ENCODE measurements at places on chromosomes 1 and 21.

GRCh38 chr1:226002667-226003501 lies 3.7 kb upstream of the SDE2 start:
- peak; percentile 46 for DNase-seq

GRCh38 chr1:207497941-207498340 lies 2.0 kb downstream of the CR1 start:
- no peak for DNase-seq

GRCh38 chr1:161869291-161869690 lies 103.2 kb downstream of the ATF6 start:
- DNase-seq = no peak

DNA sequence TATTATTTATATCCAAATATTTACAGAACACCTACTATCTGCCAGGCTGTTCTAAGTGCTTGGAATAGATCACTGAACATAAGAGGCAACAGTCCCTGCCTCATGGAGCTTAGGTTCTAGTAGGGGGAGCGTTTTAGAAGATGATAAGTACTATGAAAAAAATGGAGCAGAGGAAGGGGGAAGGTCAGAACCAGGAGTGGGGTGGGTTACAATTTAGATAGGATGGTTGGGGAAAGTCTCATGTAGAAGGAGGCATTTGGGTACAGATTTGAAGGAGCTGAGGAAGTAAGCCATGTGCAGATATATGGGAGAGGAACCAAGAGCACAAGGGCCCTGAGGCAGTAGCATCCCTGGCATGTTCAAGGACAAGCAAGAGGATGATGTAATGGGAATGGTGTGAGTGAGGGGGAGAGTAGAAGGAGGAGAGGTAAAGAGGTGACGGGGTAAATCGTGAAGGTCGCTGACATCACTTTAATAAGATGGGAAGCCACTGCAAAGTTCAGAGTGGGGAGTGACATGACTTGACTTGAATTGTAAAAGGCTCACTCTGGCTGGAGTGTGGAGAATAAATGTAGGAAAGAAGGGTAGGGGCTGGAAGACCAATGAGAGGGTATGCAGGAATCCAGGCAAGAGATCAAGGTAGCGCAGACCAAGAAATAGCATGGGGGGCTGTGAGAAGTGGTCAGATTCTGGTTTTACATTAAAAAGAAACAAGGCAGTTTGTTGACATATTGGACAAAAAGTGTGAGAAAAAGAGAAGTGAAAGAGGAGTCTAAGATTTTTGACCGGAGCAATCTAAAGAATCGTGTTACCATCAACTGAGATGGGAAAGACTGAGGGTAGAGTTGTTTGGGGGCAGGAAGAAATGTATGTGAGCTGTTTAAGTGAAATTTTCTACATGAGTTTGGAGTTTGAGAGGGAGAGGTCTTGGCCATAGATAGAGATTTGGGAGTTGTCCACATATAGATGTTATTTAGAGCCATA lies 92.6 kb downstream of the LPAR3 start:
- no peak for DNase-seq

- peak; percentile 57 for DNase-seq
Measured at GRCh38 chr21:45128613-45129188, 54.3 kb downstream of the ADARB1 start.

- peak; percentile 60 for DNase-seq
Measured at GRCh38 chr1:55217226-55217986, 2.2 kb upstream of the USP24 start.

DNA sequence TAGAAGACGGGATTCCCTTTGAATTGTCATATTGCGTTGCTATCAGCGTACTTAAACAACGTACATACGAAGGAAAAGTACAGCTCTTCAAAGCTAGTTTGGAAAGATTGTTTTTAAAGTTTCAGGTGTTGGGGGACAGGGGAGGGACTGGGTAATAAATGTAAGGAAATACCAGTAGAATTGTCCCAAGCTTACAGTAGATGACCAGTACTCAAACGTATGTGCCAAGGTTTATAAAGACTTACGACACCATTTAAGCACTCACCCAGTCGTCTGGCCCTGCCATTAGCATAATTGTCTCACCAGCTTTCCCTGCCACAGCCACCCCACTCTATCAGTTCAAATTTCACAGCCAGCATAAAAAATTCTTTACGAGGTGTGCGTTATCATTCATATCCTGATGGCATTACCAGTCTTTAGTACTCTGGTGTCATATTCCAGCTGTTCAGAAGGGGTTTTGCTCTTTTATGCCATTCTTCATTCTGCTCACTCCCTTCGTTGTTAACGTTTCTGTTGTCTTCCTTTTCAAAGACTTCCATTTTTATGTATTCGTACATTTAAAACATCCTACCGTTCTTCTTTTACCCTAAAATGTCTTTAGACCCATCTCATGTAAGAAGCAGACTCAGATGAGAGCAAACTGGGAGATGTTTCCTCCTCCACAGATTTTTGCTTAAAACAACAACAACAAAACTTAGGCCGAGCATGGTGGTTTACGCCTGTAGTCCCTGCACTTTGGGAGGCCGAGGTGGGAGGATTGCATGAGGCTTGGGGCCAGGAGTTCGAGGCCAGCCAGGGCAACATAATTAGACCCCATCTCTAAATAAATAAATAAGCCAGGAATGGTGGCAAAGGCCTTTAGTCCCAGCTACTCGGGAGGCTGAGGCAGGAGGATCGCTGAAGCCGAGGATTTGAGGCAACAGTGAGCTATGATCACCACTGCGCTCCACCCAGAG lies 1.0 kb upstream of the HP1BP3 start:
- DNase-seq = no peak

DNA sequence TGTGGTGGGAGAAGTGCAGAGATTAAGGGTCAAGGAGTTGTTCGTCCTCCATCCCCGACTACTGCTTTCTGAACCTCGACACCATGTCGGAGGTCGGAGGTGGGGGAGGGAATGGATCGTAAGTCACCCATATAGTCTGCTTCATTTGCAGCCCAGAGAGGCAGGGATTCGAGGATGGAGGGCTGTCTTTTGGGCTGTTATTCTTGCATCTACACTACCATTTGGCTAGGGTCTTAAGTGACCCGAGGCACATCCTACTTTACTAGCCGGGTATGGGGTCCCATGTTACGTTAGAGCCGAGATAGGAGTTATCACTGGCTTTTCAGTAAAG lies 578 bp downstream of the USP21 start:
- no peak for DNase-seq

GRCh38 chr1:160161965-160162705 lies 10.7 kb downstream of the ATP1A4 start:
- DNase-seq = peak; percentile 49

DNA sequence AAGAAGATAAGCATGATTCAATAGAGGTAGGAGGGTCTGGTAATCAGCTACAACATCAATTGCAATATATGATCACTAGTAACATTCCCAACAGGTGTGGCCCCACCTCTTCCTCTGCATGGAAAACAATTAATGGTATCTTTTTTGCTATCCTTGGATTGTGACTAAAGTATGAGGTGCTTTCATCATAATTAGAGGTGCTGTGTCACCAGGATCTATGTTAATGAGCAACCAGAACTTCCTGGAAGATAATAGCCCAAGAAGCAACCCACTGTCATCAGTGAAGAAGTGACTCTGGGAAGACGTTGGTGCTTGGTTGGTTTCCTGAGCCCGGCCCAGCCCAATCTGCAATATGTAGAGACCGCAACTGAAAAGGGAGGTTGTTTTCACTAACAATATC lies 167.2 kb downstream of the SETD4 start:
- DNase-seq = no peak

- DNase-seq = no peak
Measured at GRCh38 chr1:238985312-238985711, 401.1 kb upstream of the CHRM3 start.

DNA sequence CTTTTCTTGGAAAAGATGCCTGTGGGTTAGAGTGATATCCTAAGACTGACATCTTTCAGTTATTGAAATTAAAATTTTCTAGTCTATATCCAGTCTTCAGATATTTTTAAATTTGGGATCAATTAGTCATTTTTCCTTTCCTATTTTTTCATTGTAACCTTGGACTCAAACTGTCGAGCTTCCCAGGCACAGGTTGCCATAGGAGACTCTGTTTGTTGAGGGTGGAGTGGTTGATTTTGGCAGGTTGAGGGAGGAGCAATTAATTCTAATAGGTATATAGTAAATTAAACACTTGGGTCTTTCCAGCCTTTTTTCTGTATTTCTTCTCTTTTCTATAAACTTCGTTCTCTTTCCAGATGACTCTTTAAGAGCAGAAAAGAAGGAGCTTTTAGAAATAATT lies 326.8 kb downstream of the ASTN1 start:
- DNase-seq = no peak

Measured in globus pallidus (tissue), 1 donor.